NCI-H446 treated with DMSO at 0.1 percent for 48 hours (cell line): ENCODE measurements at places on chromosomes 7 and 10.

DNA sequence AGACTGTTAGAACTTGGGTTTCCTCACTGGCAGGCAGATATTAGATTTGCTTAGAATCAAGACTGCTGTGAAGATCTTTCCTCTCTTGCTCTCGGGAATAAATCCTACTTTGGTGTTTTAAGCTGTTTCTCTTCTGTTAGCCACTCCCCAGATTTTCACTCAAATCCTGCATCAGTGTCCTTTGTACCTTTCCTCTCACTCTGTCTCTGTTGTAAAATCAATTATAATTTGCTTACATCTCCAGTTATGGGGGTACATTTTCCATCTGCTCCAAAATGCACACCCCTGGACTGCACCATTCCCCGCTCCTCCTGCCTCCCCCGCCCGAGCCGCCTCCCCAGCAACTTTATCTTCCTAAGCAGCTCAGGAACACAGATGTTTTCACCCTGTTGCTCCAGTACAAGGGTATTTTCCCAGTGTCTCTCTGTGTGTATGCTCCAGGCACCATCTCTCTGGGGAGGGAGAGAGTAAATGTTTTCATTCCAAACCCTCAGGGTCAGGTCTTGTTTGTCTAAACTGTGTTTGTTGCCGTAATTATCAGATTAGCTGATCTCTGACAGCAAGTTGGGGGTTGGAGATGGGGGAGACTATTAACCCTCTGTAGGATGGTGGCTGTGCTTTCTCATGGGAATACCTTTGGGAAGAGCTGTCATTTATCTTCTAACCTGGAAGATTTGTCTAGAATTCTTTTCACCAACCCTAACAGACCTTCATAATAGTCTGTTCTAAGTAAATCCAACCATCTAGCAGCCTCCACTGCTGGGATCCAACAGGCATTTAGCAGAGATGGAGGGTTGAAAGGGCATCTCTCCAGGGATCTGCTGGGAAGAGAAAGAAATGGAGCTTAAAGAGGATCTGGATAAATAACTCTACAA, 20.4 kb upstream of the GOT1 start:
- no peak for DNase-seq

DNA sequence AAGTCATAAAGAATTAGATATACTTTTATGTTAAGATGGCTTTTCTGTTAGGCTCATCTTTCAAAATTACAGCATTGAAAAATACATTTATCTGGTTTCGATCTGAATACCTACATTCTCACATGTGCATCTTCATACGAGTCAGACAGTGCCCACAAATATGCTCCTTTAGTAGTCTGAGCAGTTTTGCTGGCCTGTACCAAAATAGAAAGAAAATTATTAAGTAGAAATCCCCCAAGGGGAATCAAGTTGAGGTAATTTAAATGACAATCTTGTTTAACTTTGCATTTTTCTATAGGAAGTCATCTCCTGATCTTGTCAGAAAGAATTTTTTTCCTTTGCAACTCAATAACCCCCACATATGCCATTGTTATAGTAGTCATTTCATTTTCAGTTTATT, 287.4 kb upstream of the SEMA3D start:
- DNase-seq, result no peak

DNA sequence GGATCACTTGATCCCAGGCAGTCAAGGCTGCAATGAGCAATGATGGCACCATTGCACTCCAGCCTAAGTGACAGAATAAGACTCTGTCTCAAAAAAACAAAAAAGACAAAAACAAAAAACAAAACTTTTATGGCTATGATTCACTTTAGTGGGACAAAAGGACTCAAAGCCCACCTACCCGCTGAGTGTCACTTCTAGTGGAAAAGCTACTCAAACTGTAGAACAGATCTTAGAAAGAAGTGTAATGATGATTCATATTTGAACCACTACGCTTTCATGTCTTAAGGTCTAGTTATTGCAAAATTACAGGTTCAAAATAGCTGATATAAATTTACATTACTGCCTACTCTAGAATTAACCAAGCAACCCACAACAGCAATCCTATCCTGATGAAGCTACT, 47.1 kb upstream of the OTUD1 start:
- DNase-seq, result no peak

DNA sequence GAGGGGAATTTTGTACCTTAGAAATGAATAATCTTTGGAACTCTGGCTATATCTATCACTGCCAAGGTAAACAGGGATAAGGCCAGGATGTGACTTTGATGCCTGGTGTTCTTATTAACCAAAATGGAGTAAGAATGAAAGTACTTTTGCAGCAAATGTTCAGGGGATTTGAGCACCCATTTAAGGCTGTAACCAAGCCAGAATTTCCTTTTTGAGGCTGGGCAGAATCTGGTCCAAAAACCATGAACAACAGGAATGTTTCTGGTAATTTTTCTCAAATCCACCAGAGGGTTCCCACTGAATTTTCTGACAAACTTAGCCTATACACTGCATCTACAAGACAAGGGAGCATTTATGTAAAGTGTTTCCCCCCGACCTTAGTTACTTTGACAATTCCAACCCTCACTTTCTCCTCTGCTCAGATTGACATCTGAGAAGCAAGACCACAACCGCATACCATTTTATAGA, 120.6 kb downstream of the BAMBI start:
- DNase-seq, result no peak
